Activated CD4-positive, alpha-beta T cell treated with anti-CD3 and anti-CD28 coated beads for 4 hours (primary cell): ENCODE measurements at places on chromosomes 7 and 10.

- DNase-seq: no peak
Measured at GRCh38 chr7:44080118-44080517, 2.2 kb downstream of the POLM start.

- no peak for DNase-seq
Measured at GRCh38 chr7:40966693-40967092, 736.2 kb downstream of the INHBA start.

GRCh38 chr7:14875941-14876587 lies 26.5 kb downstream of the DGKB start:
- DNase-seq: no peak

GRCh38 chr7:17298840-17299482 lies 509 bp downstream of the AHR start:
- peak; percentile 65 for DNase-seq

- no peak for DNase-seq
Measured at GRCh38 chr10:79397575-79398303, 47.7 kb downstream of the ZCCHC24 start.

DNA sequence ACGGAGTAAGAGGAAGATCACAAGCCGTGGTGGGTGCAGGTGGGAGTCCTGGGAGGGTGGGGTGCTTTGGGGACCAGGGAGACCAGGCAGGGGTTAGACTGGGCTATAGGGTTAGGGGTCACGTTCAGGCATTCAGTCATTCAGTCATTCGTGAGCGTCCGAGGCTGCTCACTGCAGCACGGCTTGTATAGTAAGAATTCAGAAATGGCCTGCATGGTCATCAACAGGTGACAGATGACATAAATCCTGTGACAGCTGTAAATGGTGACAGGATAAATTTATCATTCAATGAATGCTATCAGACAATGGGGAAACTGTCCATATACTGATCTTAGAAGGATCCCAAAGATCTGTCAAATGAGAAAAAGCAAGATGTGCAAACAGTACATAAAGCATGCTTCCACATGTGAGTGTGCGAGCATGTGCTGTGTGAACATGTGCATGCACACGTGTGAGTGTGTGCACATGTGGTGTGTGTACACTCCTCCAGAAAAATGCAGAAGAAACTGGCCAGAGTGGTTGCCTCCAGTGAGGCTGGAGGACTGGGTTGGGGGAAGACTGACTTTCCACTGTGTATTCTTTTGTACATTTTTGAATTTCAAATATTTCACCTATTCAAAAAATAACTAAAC lies 32.0 kb upstream of the SMARCD3 start:
- DNase-seq: no peak

DNA sequence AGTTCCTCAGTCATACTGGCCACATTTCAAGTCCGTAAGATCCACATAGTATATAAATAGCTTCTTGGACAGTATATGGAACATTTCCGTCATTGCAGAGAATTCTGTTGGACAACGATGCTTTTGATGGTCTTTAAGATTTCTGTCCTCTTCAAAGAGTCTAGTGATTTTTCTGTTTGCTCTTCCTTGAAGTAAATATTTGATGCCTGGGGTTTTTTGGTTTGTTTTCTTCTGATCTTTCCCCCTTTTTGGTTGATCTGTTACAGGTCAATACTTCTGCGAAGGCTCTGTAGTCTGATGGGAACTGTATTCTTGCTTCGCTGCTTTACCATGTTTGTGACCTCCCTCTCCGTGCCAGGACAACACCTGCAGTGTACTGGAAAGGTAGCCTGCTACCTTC lies 42.3 kb upstream of the VDAC2 start:
- no peak for DNase-seq

DNA sequence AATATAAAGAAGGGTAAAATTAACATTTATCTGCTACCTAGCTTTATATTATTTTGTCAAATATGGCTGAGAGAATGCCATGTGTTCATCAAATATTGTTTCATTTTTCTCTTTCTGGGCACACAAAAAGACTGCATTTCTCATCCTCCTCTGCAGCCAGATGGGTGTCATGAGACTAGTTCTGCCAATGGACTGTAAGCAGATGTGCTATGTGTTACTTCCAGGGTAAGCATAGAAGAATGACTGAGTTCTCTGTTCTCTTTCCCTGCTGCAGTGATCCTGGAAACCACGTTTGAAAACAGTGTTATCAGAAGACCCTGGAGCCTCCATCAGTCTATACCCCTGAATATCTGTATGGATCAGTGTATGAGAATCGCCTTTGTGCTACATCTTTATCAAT lies 24.1 kb upstream of the SLK start:
- DNase-seq: no peak

- DNase-seq: no peak
Measured at GRCh38 chr7:100109521-100110163, 8.2 kb downstream of the AP4M1 start.

DNA sequence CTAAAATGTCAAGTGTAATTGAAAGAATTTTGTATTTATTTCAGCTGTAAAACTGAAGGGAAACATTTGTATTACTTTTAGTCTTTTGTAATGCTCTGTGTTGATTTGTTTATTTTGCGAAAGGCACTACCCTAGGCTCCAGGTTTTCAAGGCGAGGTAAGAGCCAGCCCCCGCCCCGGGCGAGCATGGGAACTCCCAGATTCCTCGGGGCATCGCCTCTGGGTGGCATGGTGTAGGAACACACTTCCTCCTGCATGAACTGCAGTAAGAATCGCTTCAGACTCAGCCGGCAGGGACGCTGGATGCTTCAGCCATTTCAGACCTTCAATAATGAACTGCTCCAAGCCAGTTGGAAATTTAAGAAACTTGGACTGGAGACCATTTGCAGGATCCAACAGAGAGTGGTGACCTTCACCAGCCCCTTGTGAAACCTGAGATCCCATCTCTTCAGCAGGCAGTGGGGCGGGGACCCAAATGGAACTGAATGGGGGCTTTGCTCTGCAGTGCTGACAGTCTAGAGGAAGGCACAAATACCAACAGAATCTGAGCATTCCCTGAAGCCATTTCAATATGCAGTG lies 544.3 kb upstream of the MGMT start:
- no peak for DNase-seq

DNA sequence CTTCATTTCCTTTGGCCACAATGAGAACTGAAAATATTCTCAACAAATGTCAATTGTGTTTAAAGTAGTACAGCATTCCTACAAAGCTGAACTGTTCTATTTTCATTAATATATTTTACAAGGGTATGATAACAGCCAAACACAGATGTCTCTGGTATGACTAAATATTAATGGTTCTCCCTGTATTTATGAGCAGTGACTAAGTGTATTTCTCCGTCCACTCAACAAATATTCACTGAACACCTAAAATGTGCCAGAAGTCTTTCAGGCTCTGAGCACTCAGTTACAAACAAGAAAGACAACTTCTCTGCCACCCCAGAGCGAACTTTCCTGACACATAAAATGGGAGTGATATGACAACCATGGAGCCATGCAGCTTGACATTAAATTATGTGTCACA lies 135.6 kb downstream of the VPS41 start:
- DNase-seq: no peak

GRCh38 chr10:47408606-47409005 lies 24.5 kb upstream of the ZNF488 start:
- DNase-seq: no peak

GRCh38 chr7:45643630-45644029 lies 69.5 kb downstream of the ADCY1 start:
- no peak for DNase-seq

- no peak for DNase-seq
Measured at GRCh38 chr10:51879238-51879637, 179.8 kb upstream of the CSTF2T start.

- DNase-seq: no peak
Measured at GRCh38 chr7:124754576-124755268, 10.9 kb downstream of the GPR37 start.

DNA sequence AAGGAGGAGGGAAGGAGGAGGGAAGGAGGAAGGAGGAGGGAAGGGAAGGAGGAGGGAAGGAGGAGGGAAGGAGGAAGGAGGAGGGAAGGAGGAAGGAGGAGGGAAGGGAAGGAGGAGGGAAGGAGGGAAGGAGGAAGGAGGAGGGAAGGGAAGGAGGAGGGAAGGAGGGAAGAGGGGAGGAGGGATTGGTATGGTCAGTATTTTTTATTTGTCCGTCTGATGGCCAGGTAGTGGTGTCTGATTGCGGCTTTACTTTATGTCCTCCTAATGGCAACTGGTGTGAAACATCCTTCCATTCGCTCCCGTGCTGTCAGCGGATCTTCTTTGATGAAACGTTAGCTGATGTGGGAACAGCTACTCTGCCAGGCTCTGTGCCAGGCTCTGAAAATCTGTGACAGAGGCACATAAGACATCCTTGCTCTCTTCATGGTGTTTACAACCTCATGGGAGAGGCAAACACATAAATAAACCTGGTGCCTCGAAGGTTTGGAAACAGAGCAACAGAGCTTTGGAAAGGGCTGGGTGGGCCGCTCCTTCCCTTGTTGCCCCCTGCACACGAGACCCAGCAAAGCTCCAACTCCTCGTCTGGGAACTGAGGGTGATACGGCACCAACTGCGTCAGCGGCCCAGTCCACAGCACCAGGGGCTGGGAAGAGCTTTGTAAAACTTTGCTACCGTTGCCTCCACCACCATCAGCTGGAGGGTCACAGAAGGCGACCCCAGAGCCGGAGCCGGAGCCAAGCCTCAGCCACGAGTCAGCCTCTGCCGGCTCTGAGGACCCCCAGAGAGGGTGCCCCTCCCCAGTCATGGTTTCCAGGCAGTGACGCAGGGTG lies 40.3 kb downstream of the PDGFA start:
- DNase-seq: no peak

- no peak for DNase-seq
Measured at GRCh38 chr10:91604553-91605534, 28.0 kb downstream of the PPP1R3C start.

DNA sequence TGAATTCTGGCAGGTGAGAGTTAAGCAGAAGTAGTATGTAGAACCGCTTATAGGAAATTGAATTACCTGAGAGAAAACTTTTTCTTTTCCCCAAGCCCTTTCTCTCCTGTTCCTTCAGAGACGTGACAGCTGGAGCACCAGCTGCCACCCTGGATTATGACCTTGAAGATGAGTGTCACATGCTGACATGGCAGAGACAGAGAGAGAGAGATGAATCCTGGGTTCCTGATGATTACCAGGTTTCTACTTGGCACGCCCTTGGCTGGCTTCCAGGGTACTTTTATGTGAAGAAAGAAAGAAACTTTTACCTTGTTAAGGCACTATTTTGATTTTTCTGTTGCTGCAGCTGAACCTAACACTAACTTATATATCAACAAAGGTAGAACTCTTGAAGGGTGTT lies 99.9 kb downstream of the GPR26 start:
- DNase-seq: no peak

DNA sequence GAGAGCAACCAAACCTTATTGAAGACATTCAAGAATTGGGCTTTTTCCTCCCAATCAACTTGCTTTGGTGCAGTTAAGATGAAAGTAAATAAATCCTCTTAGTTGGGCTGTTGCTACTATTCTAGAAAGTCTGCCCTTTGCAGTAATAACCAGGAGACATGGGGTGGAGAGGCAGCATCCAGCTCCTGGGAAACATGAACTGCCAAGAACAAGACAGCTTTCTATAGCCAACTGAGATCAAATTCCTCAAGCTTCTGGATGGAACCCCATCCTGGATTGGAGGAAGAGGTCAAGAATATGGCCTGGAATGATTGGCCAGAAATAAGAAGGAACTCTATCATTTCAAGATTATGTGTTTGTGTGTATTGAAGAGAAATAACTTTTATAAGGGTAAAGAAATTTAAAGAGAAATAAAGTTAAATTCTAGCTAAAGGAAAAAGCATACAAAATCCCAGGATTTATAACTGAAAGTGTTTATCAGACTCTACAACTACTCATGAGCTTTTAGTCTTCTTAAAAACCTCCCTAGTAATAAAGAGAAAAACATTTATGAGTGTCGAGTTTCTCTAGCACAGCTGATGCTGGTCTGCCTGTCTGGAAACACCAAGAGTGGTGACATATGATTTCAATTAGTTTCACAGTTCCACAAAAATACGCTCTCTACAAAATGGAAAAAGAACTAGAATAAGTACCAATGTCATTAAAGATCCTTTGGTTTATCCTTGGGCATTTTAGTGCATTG lies 70.1 kb upstream of the COL1A2 start:
- no peak for DNase-seq

DNA sequence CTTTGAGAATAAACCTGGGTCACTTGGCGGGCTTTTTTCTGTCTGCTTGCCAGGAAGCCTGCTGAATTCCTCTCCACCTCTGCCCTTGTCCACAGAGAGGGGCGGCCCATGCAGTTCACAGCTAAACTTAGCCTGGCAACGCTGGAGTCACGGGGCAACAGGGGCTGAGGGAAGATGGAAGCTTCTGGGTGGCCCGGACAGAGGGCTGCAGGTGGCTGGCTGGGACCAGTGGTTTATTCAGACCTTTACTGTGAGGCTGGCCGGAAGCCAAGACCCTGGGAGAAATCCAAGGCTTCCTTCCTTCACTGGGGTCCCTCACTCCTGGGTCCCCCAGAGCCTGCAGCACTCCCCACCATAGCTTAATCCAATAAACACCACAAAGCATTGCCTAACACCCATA lies 17.0 kb downstream of the ITPRIP start:
- no peak for DNase-seq

DNA sequence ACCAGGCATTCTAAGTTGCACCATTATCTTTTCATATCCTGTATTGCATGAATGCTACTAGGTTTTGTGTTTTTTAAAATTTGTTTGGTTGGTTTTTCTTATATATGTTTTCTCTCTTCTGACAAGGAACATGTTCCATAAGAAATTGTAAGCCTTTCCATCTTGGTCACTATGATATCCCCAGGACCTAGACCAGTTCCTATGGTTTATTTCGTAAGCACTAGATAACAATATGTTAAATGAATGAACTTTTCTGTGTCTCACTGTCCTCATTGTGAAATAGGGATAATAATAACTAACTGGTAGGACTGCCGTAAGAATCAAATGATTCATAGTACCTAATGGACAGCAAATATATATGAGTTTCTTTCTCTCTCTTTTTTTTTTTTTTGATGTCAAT lies 146.3 kb downstream of the SEMA3E start:
- DNase-seq: no peak

GRCh38 chr10:26199841-26200240 lies 16.7 kb upstream of the GAD2 start:
- no peak for DNase-seq

DNA sequence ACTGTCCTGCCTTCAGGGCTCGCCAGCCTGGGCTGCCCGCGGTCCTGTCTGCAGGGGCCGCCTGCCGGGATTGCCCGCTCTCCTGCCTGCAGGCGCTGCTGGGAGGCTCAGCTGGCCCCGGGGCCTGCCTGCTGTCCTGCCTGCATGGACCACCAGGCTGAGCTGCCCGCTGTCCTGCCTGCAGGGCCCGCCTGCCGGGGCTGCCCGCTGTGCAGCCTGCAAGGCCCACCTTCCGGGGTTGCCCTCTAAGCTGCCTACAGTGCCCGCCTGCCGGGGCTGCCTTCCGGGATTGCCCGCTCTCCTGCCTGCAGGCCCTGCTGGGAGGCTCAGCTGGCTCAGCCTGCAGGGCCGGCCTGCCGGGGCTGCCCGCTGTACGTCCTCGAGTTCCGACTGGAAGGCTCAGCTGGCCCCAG lies 164.4 kb downstream of the GLRX3 start:
- DNase-seq: peak; percentile 25

- no peak for DNase-seq
Measured at GRCh38 chr7:106731646-106732444, 70.9 kb upstream of the CCDC71L start.
